ENCODE measurements at places on chromosomes 7 and 10.

GRCh38 chr7:114922652-114923402, 933 bp downstream of the MDFIC start:
- peak; percentile 51 for DNase-seq

- no peak for DNase-seq
Measured at GRCh38 chr10:82591421-82591820, 716.4 kb downstream of the NRG3 start.

- DNase-seq: peak; percentile 49
Measured at GRCh38 chr10:110212119-110213006, 5.0 kb downstream of the MXI1 start.

DNA sequence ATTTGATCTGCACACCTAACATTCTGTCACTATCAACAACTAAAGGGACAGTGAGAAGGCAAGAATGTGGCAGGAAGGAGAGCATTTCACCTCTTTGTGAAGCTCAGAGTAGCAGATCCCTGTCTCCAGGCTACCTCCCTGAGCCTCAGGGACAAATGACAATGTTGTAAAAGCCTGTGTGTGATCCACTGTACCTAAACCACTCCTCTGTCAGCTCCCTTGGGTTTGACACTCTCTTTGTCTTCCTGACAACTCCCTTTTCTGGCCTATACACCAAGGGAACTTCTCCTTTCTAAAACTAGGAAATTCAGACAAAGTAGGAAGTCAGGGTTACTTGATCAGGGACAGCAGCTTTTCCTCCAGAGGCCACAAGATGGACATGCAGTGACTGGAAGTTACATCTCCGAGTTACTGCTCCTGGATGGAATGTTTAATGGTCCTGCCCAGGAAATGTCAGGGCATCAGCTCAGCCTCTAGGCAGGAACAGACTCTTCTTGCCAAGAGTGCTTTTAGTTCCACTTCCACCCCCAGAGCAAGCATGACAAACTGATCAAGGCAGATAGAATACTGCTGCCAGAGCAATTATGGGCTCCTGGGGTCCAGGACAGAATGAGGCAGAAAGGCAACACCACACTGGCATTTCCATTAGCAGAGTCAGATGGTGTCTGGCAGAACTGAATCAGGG, 1014.5 kb upstream of the LRRTM3 start:
- no peak for DNase-seq

DNA sequence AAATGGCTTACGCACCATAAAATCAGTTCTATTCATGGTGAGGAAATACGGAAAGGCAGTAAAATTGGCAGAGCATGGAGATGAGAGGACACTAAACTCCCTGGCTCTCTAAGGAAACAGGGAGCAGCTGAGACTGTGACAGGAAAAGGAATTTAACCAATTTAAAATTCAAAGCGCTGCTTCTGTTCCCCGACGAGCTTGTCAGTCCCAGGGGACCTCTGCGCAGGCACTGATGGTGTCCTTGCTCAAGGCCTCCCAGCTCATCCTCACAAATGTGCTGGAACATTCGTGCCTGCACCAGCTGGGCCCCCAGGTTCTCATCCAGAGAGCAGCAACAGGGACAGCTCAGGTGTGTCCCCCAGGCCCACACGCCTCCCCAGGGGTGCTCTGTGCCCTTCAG, 101.4 kb downstream of the MAD1L1 start:
- DNase-seq: no peak

DNA sequence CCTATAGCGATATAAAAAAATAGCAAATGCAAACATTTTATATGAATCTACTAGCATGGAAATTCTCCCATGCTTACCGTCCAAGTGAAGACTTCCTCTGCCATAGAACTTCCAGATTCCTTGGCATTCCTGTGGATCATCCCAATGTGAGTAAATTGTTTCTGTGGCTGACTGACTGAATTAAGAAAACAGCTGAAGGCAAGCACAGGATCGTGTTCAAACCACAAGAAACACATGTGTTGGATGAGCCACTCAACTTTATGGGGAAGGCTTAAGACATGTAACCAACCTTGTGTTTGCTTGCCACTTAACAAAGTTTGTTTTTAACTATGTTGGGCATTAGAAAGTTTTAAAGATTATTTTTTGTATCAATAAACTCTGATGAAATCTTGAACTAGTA, 2.6 kb upstream of the MYPN start:
- DNase-seq: no peak

- no peak for DNase-seq
Measured at GRCh38 chr7:148964483-148965267, 63.6 kb downstream of the PDIA4 start.
